Stimulated activated CD8-positive, alpha-beta memory T cell treated with anti-CD3 and anti-CD28 coated beads, Interleukin-7, amount 100 ng/mL, for 1 hour (primary cell): ENCODE measurements at places on chromosomes 11 and 22.

GRCh38 chr11:87347854-87348253, 310.1 kb downstream of the TMEM135 start:
- DNase-seq, result no peak

DNA sequence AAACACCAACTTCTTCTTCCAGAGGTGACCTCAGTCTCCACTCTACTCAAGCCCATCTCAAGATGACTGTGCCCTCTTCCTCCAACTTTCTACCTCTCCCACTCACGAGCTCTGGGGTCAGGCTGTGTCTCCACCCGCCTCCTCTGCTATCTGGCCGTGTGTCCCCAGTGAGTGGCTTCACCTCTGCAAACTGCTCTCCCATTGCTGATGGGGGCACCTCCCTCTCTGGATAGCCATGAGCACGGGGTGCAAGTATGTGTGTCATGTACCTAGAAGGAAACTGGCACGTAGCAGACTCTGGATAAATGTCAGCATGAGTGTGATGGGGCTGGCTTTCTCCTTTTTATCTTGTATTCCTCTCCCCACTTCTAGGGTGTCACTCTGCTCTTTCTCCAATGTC, 18.3 kb upstream of the RAC2 start:
- no peak for DNase-seq

DNA sequence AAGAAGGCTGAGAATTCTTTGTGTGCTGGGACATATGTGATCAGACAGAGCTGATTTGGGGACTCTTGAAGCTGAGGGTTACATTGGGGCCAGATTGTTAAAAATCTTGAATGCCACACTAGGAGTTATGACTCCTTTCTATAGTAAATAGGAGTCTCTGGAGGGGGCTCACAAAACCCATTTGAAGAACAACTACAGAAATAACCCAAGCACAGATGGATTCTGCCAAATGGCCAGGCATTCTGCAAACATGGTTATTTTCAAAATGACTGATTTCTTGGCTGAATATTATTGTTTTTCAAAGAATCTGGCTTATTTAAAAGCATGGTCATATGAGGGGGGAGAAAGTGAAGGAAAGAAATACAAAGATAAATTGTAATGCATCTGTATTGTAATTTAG, 625.5 kb upstream of the TENM4 start:
- no peak for DNase-seq

DNA sequence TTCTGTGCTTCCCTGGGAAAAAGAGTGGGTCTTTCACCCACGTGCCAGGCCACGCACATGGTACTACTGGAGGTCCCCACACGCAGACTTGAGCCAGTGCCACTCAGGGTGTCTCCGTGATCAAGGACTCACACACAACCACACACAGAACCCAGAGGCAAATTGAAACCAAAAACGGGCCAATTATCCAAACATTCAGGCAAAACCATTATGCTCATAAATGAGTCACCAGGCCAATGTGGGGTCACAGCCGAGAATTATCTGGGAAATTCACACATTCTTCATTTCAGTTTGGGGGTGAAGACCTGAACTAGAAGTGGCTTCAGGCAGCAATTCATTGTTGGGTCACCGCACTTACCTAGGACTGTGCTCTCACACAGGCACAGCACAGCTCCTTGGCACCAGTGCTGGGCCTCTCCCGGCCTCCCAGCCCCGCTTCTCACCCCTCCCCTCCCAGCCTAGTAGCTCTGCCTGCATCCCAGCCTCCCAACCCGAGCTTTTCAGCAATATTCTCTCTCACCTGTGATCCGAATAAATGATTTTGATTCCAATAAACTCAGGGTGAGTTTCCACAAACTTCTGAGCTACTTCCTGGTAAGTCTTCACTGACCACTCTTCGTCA, 28.0 kb downstream of the ADA2 start:
- DNase-seq, result no peak

DNA sequence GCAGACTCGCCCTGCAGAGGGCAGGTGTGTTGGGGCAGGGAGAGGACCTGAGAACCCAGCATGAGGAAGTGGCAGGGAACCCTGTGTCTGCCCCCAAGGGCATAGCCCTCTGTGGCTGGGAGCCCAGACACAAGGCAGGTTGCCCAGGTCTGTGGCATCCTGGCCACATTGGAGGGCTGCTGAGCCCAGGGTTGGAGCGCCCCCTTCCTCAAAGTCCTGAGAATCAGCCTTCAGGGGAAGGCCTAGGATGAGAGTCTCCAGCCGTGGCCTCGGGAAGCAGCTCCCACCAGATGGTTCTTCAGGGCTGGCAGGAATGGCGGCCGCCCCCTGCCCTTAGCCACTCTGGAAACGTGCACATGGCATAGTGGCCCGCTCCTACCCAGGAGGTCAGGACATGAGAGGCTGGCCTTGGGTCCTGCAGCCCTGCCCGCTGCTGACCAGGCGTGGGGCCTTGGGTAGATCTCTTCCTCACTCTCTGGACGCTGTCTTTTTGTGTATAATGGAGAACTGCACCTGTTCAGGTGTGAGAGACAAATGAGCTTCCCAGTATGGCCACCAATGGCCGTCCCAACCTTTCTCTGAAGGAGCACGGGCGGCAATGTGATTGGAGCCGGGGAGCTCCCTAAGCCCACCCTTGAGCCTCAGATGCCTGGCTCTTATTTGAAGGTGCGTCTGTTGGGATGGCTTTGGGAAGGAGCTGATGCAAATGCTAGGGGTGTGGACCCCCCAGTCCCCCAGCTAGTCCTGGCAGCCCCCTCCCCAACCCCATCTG, 4.6 kb upstream of the CDC42BPG start:
- DNase-seq, result no peak

GRCh38 chr22:39128508-39128907, 24.0 kb downstream of the CBX7 start:
- DNase-seq, result no peak

DNA sequence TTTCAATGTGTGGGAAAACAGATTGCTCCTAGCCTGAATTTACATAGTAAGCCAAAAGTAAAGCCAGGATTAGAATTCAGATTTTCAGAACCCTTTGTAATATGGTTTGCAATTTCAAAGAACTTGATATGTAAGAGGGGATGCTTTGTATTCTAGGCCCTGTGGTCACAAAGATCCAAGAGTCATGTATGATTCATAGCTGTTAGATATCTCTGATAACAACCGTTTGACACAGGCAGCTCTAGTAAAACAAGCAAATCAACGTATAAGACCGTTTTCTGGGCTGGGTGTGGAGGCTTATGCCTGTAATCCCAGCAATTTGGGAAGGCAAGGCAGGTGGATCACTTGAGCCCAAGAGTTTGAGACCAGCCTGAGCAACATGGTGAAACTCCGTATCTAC, 79.6 kb downstream of the EMSY start:
- DNase-seq, result no peak

DNA sequence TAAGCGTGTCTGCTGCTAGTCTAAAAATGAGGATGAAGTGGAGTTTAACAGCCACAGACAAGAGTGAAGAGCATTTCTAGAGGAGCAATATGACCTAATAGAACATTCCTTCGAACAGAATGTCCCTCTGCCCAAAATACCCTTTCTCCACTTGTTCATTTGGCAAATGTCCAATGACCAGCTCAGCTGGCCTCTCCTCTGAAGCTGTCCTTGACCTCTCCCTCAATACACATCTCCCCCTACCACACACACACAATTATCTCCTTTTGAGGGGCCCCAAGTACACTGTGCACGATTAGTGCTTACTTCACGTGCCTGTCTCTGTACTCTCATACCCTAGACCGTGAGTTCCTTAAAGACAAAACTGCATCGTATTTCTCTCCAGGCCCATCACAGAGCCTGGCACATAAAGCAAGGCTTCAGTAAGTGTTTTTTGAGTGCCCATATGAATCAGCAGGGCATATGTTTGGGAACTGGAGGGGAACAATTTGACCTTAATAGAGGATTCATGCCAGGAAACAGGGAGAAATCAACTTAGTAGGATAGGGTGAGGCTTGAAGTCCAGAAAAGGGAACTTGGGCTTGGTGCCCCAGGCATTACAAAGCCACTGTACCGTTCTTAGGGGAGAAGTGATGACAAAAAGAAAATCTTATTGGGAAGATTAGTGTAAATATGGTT, 18.1 kb upstream of the NCAM1 start:
- no peak for DNase-seq

DNA sequence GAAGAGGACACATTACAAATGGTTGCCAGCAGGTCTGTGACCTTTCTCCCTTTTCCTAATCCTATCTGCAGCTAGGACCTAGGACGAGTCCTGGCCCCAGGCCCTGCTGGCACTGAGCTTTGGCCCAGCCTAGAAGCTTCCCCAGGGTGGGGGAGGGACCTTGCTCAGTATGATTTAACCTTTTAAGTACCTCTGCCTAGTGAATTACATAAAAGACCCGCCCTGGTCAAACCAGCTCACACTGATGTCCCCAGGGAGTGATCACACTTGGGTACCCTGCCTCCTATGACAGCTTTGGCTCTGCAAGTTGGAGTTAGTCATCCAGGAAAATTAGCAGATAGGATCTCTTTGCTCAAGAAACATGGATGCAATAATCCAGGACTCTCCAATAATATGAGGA, 21.9 kb downstream of the ASCC2 start:
- DNase-seq, result no peak

GRCh38 chr11:898143-898511, 12.5 kb downstream of the CHID1 start:
- no peak for DNase-seq

GRCh38 chr11:38046571-38047135, 1448.6 kb upstream of the RAG2 start:
- no peak for DNase-seq

DNA sequence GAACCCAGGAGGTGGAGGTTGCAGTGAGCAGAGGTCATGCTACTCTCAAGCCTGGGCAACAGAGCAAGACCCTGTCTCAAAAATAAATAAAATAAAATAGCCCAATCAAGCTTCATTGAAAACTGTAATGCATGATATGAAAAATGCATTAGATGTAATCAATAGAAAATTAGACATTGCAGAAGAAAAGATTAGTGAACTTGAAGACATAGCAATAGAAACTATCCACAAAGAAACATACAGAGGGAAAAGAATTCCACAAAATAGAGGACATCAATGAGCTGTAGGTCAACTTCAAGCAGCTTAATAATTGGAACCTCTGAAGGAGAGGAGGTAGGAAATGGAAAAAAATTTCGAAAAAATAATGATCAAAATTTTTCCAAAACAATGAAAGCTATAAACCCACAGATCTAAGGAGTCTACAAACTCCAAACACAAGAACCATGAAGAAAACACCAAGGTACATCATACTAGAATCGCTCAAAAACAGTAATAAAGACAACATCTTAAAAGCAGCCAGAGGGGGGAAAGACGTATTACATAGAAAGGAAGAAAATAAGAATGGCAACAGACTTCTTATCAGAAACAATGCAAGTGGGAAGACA, 104.2 kb downstream of the WNT7B start:
- DNase-seq, result no peak

GRCh38 chr11:86427441-86427840, 52.8 kb downstream of the CCDC81 start:
- DNase-seq, result no peak

GRCh38 chr22:16963189-16963945, 44.7 kb downstream of the GAB4 start:
- DNase-seq, result no peak

DNA sequence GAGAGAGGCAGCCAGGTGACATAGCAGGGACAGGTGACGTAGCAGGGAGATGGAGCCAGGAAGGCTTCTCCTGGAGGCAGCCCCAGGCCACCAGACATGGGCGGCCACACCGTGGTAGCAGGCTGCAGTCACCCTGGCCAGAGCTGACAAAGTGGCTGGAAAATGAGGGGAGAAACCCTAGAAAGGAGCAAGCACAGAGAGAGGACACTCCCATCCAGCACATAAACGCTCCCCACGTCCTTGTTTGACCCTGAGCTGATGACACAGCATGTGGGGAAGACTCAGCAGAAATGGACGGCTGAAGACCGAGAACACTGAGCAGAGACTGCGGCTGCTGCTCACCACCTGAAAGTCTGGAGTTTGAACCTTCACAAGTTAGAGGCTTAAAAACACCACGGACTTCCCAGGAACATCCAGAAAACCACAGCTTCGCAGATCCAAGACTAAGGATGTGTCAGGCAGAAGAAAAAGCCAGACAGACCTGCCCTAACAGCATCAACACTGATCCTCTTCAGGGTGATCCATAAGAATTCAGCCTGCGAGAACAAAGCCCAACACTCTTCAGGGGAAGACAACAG, 28.7 kb downstream of the DRD4 start:
- no peak for DNase-seq

GRCh38 chr11:112776834-112777233, 184.4 kb upstream of the NCAM1 start:
- no peak for DNase-seq

- no peak for DNase-seq
These were observed 87.1 kb upstream of the RAG2 start for GRCh38 chr11:36684840-36685801.

- no peak for DNase-seq
These were observed 121.1 kb upstream of the GUCY1A2 start for GRCh38 chr11:107139396-107139795.

- DNase-seq, result no peak
These were observed 10.8 kb upstream of the LDHA start for GRCh38 chr11:18383388-18384156.

DNA sequence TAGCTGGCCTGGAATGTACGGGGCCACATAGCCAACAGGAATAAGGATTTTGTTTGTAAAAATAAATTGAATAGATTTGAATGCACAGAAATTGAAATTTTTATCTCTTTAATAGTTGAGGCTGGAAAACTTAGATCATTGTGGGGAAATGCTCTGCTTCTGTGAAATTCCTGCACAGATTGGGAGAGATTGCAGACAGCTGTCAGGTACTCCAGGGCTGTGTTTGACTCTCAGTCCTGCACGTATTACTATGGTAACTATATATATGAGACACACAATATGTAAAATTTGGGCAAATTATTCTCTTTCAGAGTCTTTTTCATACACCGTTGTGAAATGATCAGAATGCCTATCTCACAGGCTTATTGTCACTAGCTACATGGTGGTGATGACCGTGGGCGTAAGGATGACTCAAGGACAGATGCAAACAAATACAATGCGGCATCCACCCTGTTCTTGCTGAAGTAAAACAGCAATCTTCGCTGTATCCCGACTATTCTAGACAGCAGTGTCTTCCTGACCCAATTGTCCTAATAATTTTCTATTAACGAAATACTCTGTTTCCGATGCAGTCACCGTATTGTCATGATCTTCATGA, 79.4 kb downstream of the ZC3H12C start:
- no peak for DNase-seq

DNA sequence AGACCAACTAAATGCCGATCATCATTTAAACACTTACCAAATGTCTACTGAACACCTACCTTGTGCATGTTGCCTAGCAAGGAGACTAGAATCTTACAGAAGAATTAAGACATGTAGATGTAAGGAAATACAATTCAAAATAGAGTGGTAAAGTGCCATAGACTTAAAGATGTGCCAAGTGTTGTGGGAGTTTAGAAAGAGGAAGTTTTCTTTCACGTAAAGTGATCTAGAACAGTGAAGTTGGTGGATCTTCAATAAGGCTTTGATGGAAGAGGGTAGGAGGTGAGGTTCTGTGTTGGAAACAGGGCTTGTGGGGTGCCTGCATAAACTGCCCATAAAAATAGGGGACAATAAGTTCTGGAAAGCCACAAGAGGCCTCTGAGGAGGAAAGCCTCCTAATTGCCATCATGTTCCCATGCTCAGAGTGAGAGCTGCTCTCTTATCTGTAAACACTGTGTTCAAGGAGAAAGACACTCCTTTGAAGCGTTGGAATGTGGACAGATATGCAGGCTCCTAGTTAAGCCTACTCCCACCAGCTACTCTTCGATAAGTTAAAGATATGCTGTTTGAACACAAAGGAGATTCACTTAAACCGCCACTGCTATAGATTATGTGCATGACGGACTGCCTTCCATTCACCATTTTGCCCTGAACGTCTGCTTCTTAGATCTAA, 66.7 kb downstream of the HSD17B12 start:
- no peak for DNase-seq
